ENCODE measurements at places on chromosomes 2 and 18.

DNA sequence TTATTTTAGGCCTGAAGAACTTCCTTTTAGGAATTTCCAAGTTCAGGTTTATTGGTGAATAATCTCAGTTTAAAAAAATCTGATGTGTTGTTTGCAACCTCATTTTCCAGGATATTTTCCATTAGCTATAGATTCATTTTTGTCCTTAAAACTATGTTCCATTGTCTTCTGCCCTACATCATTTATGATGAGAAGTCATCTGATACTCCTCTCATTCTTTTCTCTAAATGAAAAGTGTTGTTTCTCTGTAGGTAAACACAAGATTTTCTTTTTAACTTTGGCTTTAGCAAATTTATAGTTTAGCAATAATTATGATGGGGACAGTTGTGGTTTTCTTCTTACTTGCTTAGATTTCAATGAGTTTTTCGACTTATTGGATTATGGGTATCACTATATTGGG is 427.3 kb downstream of the DCDC2C start:
- no peak for DNase-seq

DNA sequence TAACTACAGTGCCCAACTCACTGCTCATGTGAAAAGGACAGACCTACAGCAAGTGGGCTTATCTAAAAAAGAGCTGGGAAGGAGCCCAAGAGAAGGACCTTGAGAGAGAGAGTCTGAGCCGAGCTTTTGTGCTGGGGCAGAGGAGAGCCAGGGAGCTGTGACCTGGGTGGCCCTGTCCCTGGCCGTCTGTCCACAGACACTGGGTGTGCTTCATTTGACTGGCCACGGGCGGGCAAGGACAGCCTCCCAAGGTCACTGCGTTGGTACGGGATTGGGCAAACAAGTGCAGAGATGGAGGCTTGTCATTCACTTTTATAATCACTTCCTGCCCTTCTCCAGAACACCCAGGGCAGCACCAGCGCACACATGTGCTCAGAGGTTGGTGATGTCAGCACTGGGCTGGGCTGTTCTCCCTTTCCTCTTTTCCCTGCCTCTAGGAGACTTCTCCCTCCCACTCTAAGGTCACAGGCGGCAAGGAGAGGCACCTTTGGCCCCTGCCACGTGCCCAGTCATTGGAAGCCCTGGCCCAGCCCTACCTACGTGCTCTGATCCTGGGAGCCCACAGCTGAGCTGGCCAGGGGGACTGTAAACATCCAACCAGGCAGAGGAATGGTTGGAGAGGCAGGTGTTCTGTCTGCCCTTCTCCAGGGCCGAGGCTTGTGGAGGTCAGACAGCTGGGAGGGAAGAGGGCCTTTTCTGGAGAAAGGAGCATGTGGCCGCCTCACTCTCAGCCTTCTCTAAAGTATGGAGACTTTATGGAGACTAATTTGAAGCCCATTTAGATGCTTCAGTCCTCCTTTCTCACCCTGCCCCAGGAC is 6.4 kb upstream of the PSD4 start:
- DNase-seq, result no peak

DNA sequence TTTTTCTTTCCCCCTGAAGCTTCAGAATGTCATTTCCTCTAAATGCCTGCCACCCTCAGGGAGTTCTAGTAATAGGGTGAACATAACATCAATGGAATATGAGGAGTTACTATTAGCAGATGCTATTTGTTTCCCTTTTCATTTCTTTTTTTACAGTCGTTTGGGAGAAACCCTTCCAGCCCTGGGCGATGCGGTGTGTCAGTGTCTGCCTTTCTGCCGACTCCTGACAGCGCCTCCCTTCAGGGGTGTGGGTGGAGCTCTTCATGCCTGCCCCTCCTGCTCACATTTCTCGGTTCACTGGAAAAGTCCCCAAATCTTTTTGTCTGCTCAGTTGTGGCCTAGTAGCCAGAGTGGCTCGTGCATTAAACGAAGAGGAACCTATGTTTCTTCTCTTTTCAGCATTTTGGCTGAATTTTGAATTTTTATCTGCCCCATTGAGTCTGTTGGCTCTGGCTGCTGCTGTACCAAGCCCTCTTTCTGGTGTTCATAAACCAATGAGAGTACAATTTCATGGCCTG is 72.3 kb downstream of the FMNL2 start:
- DNase-seq, result no peak

- DNase-seq, result no peak
Measured at GRCh38 chr18:29821544-29821943, 1221.0 kb downstream of the DSC3 start.

DNA sequence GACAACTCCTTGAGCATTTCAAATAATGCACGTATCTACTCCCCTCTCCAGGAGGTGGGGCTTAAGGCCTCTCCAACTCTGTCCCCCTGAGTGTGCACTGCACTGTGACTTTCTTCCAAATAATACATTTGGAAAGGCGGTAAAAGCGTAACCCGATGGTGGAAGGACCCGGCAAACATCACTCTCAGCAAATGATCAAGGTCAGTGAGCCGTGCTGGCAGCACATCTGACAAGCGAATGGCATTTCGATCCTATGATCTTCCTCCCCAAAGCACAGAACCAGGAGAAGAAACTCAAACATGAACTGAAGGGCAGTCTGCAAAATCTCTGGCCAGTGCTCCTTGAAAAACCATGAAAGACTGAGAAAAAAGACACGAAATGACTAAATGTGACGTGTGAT is 208.7 kb downstream of the TWIST2 start:
- DNase-seq, result no peak

- DNase-seq, result no peak
Measured at GRCh38 chr2:216695401-216695821, at the start of gene IGFBP5. Gene IGFBP5 (minus strand): TSS chr2:216695549. CDS start chr2:216694775, 774 bp downstream.

DNA sequence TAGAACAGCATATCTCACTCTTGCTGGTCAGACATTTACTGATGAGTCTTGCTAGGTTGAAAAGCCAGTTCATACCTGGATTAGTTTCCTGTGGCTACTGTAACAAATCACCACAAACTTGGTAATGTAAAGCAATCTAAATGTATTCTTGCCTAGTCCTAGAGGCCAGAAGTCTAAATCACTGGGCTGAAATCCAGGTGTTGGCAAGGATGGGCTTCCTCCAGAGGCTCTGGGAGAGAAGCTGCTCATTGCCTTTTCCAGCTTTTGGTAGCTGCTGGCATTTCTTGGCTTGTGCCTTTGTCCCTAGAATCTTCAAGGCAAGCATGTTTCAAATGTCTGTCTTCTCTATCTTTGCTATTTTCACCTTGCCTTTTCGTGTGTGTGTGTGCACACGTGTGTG is 62.3 kb upstream of the MAP4K3 start:
- no peak for DNase-seq

DNA sequence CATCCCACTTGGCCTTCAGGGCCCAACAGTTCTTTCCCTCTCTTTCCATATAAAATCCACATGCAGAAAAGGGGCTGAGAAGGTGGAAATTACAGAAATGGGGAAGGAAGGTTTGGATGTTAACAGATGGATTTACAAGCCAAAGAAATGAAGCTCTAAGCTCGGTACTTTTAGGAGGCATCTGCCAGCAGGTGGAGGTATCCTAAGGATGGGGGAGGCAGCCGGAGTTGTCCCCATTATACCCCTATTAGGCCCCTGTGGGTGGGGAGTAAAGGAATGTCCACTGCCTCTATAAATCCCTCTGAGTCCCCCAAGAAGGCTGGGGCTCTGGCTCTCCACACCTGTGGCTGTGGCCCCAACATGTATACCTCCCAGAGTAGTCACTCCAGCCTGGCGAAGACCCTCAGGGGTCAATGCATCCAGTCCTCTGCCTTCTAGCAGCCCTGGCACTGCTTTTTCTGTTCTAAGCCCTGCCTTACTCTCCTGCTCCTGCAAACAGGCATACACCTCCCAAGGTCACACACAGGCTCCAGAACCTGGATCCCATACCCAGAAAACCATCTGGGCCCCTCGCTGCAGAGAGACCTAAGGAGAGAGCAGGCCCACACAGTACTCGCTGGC is 1.2 kb downstream of the FBXO41 start:
- DNase-seq, result no peak

Data from stimulated activated CD8-positive, alpha-beta memory T cell treated with anti-CD3 and anti-CD28 coated beads, Interleukin-7, amount 100 ng/mL, for 1 hour (primary cell).